Kidney (tissue), 22 donors: ENCODE measurements at places on chromosomes 4 and X. TPM values are rescaled to one million over a fixed set of nuclear protein-coding genes. Genes with fewer than 3 reads are reported as not detected.
A peak's percentile ranks its signal among the peaks of the same experiment; 100 is the strongest.

- DNase-seq = no peak
Measured at GRCh38 chrX:9952300-9952699, 14.9 kb upstream of the CLDN34 start.

GRCh38 chr4:123444290-123444731, 47.7 kb downstream of the SPRY1 start:
- peak; percentile 87 for DNase-seq

GRCh38 chr4:179625406-179625805, 2183.2 kb upstream of the AGA start:
- peak; percentile 5 for DNase-seq

GRCh38 chrX:153549231-153549630, 31.8 kb downstream of the ATP2B3 start:
- no peak for DNase-seq

DNA sequence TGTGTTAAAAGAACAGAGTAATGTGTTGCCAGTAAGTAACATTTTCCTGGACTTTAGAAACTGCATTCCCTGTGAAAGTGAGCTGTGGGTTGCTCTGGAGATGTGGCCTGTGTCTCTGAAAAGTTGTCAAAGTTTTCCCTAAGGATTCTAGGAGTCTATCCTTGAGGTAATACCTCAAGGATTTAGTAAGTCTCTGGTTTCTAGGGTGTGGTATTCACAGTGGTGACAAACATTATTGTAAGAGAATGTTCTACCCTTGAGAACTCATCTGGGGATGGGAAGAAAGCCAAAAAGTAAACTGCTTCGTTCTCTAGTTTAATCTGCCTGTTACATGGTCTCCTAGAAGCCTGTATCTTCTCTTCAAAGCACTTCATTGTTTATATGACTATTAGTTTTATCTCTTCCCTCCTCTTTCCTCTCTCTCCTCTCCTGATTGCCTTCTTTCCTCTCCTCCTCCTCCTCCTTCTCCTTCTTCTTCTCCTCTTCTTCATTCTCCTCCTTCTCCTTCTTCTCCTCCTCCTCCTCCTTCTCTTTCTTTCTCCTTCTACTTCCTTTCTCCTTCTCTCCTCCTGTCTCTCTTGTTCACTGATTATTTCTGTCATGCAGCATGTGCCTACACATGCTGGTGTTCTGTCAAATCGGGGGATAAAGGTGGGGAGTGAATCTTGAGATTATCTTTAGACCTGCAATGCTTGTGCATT, 321.3 kb downstream of the PTTG2 start:
- no peak for DNase-seq

Gene PNPLA4
- total RNA-seq = 27.7 TPM

Gene ESX1
- not detected for total RNA-seq

Gene PDE6B
- total RNA-seq = 10.7 TPM

DNA sequence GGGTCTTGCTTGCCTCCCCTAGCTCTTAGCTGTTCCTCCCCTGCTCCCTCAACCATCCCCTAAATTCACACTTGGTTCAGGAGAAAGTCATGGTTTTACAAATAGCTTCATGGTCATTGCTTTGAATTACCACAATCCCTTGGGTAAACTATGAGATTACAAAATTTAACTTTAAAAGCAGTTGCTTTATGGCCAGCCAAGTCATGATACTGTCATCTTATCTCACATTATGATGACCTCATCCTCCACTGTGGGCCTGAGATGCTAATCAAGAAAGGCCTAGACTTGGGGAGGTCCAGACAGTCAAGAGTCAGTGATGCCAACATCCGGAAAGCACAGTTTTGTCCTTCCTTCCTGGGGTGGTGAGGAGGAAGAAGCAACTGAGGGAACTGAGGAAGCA, 10.5 kb upstream of the FGF16 start:
- no peak for DNase-seq

GRCh38 chr4:142407596-142407995, 438.5 kb downstream of the INPP4B start:
- DNase-seq = no peak

Gene SERTM2
- 0.35 TPM for total RNA-seq
